GM12878 (cell line): ENCODE measurements at places on chromosomes 13 and 19. TPM values are rescaled to one million over a fixed set of nuclear protein-coding genes. Genes with fewer than 3 reads are reported as not detected.

C19orf33 gene
- polyA plus RNA-seq = not detected in 2 replicates

ZNF585A gene
- polyA plus RNA-seq = 16.1 and 17.3 TPM in 2 replicates

RNASEH2A gene
- 98.1 and 103 TPM in 2 replicates for polyA plus RNA-seq

WDR87 gene
- not detected in 2 replicates for polyA plus RNA-seq

SPACA4 gene
- not detected in 2 replicates for polyA plus RNA-seq

CLDN10 gene
- not detected in 2 replicates for polyA plus RNA-seq

ZNF222 gene
- 2.3 and 2.9 TPM in 2 replicates for polyA plus RNA-seq

ANGPTL8 gene
- not detected in 2 replicates for polyA plus RNA-seq

ICAM3 gene
- polyA plus RNA-seq = 73.6 and 80.1 TPM in 2 replicates

COL5A3 gene
- 0.32 TPM in 1 of 2 replicates, not detected in the other for polyA plus RNA-seq

PSG6 gene
- polyA plus RNA-seq = not detected in 2 replicates

ZNF728 gene
- not detected in 2 replicates for polyA plus RNA-seq

KCNK6 gene
- polyA plus RNA-seq = 0.74 and 0.91 TPM in 2 replicates
